ENCODE measurements at places on chromosomes 7 and 10.

- no peak for DNase-seq
Observed at GRCh38 chr10:113222207-113222606, 272.2 kb downstream of the TCF7L2 start.

DNA sequence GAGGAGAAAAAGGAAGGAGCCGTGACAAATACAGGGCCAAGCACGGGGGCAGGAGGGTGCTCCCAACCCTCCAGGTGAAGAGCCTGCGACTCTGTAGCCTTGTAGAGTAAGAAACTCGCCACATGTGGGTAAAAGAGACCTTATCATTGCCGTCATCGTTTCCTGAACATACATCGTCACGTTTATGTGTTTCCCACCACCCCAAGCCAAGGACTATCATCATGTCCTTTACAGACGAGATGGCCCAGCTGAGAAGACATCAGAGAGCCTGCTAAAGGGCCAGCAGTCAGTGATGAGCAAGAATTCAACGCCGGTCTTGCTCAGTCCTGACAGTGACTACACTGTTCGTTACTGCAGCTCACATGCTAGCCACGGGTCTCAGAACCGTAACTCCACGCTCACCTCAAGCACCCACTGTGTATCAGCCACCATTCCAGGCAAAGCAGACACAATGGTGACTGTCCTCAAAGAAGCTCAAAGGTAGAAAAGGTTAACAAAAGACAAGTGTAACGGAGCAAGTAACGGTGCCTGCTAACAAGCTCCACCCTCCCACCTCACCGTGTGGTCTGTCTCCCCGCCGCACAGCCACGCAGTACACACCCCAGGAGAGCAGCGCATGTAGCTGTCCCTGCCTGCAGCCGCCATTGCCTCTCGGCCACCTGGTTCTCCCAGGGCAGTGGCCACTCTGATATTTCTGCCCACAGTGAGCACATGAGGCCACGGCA is 147.8 kb downstream of the MAD1L1 start:
- DNase-seq, result no peak

DNA sequence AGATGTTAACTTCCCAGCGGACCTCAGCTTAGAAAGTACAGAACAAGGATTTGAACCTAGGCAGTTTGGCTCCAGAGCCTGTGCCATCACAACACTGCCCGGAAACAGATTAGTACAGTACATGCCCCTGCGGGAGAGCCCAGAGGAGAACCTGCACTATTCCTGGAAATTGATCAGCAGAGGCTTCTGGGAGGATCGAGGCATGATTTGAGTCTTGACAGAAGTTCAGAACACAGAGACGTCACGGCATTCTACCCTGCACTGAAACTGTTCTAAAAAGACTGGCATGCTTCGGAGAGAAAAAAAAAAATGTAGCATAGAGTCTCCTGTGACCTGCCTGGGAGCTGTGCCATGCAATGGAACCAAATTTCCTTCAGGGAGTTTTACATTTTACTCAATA is 9.2 kb upstream of the IL6 start:
- DNase-seq, result no peak

DNA sequence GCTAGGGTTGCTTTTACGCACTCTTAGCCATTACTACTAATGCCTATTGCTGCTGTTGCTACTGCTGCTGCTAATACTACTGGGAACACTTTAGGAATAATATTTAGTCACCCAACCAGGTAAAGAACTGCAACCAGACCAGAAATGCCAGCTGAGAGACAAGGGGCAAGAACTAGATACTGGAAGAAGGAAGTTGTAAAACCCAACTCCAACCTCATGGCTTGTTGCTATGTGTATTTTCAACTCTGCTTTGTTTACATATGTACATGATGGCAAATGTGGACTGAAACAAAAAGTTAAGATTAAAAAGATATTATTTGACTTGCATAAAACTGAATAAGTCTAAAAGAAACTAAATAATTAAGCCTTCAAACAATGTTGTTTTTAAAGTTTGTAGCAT is 177.7 kb downstream of the GNAT3 start:
- DNase-seq, result no peak

DNA sequence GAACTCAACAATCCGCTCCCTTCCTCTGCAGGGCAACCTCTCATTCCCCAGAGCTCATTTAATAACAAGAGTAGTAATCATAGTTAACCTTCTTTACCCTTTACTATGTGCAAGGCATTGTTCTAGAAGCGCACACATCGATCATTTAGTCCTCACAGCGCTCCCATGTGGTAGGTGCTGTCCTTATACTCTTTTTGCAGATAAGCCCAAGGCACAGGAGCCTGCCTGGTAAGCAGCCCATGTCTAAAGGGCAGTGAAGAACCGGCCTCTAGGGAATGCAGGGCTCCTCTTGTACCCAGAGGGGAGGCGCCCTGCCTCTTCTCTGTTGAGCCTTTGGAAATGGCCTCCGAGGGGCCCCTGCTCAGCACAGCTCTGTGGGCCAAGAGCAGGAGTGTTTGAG is 14.3 kb downstream of the CHST3 start:
- no peak for DNase-seq

GRCh38 chr10:84140036-84140379 is 699 bp downstream of the GHITM start:
- peak; percentile 15 for DNase-seq

DNA sequence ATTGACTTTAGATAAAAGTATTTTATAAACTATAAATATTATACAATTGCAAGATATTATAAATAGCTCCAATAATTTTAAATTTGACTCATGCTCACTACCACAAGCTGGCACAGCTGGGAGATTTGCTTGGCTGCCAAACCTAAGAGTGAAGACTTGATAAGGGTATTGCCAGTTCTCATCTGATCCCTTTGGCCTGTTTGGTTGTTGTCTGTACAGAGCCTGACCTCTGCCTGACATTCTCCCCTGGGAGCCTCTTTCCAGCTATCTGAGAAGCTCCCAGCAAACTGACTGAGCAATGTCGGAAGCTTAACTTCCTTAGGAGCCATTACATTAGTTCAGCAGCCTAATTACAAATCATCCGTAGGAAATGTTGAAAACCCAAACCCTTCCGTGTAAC is 10.2 kb upstream of the LMOD2 start:
- no peak for DNase-seq

All from HuH-7 (cell line).